Fibroblast of skin of scalp (primary cell): ENCODE measurements at places on chromosomes 12 and 14.
A peak's percentile ranks its signal among the peaks of the same experiment; 100 is the strongest.

DNA sequence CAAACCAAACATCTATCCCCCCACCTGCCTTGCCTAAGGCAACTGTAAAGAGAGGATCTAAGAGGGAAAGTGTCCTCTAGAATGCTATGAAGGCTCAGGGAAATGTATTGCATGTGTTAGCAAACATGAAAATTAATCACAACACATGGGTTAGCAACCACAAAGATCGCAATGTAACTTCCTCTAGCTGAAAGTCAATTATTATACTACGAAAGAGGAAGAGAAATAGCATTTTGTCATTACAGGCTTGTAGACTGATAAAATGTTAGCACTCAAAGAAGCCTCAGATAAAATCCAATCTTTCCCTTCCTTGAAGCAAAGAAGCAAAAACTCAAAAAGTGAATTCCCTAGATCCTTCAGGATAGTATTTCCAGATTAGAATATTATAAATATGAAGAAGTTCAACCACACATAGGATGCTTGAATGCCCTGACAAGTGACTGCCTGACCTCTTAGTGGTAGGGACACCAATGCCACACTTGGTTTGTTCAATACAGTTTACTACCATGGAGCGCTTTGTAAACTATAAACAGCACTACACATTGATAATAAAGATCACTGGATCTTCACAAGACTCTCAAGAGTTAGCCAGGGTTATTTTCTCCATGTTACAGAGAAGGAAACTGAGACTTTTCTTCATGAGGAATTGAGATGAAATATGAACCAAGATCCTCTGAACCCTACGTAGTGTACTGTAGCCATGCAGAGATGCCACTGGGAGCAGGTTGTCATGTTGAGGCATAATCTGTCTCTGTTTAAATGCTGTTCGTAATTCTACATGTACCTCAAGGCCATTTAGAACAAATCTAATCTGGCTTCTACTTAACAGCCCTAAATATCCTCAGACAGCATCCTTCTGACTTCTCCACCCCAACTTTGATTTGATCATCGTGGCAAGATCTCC lies 100.7 kb downstream of the ITPR2 start:
- peak; percentile 1 for DNase-seq

GRCh38 chr14:97748616-97749015 lies 951.4 kb downstream of the VRK1 start:
- DNase-seq: no peak

DNA sequence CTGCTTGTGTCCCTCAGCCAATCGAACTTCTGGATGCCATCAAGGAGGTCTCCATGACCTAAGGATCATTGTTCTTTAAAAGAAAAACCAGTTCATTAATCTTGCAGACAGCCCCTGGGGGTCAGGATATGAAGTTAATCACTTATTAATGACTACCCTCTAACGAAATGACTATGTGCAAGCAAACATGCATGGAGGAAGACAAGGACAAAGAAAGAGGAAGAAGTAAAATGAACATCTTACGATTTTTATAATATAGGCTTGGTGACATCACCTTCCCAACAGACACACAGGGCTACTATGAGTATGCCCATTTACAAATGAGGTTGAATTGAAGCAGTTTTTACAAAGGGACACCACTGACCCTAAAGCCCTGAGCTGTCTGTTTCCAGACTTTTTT lies 111.1 kb upstream of the AMIGO2 start:
- DNase-seq: no peak

DNA sequence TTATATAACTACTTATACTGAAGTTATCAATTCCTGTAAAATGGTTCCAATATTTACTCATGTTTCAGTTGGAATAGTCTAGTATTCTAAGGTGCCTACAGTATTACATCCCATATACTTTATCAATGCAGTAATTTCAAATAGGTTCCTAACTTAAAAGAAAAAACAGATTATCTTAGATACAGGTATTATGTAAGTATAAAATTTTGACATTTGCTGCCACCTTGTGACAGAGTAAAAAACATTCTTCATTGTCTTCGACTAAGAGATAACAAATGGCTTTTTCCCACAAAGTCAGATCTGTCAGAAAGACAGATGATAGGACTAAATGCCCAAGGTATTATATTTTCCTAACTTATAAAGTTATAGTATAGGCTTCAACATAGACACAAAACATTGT lies 78.7 kb downstream of the TXNDC16 start:
- DNase-seq: peak; percentile 53

GRCh38 chr14:105153331-105153731 lies 15.2 kb downstream of the JAG2 start:
- no peak for DNase-seq

DNA sequence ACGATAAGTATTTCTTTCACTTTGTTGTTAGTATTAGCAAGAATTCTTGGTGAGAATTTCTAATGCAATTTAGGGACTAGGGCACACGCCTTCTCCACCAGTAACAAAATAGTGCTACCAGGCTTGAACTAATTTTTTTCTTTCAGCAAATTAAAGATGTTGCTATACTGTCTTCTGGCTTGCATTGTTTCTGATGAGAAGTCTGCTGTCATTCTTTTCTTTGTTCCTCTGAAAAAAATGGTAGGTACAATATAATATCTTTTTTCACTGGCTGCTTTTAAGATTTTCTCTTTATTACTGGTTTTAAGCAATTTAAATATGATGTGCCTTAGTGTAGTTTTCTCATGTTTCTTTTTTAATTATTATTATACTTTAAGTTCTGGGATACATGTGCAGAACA lies 171.2 kb downstream of the PCNX1 start:
- no peak for DNase-seq
